ENCODE measurements at places on chromosomes 4 and X.

DNA sequence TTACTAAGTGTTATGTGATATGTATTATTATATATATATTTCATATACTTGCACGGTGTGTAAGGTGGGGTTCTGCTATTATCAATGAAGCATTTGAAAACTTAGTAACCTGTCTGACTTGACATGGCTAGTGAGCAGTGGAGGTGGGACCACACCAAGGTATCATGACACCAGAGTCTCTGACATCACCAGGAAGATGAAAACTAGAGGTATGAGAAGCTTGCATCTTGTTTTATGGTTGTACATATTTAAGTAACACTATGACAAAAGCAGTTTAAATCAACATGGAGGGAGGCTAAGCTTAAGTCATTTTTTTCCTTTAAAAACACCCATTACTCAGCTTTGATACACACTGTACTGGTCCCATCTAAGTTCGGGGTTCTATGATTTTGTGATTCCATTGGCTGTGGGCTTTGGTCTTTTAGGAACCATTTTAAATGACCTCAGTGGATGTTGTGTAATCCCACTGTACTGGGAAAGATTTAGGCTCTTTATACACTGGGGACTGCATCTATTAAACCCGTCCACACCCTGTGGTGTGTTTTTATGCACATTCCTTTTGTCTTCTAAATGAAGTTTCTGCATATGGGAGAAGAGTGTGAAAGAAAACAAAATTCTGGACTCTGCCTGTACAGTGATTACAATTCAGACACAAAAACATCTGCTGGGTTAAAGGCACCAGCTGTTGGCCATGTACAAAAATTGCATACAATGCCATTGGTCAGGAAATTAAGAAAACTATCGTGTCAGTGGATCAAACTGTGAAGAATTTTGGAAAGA lies 570.6 kb downstream of the SPRY1 start:
- DNase-seq: no peak

DNA sequence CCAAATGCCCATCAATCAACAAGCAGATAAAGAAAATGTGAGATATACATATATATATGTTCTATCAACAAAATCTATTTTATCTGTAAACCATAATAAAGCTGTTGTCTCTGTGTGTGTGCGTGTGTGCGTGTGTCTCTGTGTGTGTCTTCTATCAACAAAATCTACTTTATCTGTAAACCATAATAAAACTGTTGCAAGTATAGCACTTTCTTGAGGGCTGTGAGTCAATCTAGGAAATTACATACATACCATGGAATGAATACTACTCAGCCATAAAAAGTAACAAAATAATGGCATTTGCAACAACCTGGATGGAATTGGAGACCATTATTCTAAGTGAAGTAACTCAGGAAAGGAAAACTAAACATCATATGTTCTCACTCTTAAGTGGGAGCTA lies 12.5 kb upstream of the PLK4 start:
- no peak for DNase-seq

- no peak for DNase-seq
These were observed 144.5 kb downstream of the NPNT start for GRCh38 chr4:106039796-106040195.

DNA sequence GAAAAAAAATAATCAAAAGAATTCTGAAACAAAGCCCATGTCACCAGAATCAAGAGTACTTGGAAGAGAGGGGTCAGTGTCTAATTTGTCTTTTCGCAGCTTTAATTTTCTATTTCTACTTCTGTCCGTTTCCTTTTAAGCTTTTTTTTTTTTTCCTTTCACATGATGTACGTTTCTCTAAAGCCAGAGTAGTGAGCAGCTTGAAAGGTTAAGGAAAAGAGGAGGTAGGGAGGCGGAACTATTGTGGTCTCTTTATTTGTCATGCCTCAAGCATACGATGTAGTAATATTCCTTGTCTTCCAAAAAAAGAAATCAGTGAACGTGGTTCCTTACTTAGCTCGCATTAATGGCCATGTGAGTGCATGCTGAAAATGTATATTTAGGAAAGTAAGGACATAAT lies 311.5 kb downstream of the TENM3 start:
- DNase-seq: no peak

- DNase-seq: no peak
These were observed 766.8 kb upstream of the FTHL17 start for GRCh38 chrX:31838617-31839016.

DNA sequence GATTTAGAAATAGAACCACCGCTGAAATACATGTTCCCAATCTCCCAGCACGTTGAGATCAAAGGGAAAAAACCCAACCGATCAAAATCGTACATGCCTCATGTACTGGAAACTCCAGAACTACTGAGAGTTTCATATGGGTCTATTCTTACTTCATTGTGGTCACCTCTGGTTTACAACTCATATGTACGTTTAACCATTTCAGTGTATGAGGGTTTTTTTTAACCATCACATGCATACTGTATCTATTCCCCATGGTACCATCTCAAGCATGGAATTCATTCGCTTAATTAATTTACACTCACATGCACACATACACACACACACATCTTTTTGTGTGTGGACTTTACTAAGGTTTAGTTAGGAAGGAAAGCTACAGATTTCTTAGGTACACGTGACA lies 46.0 kb upstream of the CLNK start:
- no peak for DNase-seq

- no peak for DNase-seq
These were observed 115.3 kb downstream of the LDB2 start for GRCh38 chr4:16783119-16783518.

Measured in naive B cell (primary cell).